Amniotic stem cell (primary cell): ENCODE measurements at places on chromosomes 11 and 22.

DNA sequence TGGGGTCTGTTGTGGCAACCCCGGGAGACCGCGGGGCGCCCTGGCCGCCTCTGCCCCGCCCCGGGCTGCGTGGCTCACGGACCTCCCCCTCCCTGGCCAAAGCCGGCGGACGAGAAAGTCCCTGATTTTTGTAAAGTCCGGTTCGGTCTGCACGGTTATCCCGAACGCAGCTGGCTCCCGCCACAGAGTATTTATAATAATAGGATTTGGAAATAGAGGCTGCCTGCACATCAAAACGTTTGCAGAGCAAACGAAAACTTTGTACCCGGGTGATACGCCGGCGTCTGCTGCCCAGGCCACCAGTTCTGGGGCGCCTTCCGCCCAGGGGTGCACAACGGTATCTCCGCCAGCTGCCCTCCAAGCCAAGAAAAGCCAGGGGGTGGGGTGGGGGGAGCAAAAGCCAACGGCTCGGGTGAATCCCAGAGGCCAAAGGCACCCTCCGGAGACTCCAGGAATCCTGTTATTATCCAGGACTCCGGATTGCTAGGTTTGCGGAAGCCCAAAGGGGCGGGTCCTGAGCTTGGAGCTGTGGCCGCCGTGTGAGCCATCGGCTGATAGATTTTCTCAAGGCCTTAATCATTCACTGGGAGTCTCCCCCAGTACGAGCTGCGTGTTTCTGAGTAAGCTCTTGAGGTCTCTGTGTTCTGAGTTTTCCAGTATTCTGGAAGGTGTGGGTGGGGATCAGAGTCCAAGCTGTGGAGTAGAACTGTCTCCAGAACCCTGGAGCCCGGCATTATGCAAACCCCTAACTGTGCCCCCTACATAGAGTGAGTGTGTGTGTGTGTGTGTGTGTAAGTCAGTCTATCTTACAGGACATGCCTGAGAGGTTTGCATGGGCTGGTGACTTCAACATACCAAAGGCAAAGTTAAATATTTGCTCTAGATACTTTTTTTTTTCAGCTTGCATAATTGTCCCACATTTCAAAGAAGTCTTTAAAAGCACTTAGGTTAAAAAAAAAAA is 673 bp upstream of the SHANK2 start:
- no peak for DNase-seq

GRCh38 chr22:39078329-39078728 is 1.3 kb downstream of the APOBEC3G start:
- DNase-seq = no peak

GRCh38 chr22:50206599-50206998 is 5.8 kb downstream of the SELENOO start:
- no peak for DNase-seq

GRCh38 chr11:43359422-43359818 is 700 bp downstream of the TTC17 start:
- no peak for DNase-seq

DNA sequence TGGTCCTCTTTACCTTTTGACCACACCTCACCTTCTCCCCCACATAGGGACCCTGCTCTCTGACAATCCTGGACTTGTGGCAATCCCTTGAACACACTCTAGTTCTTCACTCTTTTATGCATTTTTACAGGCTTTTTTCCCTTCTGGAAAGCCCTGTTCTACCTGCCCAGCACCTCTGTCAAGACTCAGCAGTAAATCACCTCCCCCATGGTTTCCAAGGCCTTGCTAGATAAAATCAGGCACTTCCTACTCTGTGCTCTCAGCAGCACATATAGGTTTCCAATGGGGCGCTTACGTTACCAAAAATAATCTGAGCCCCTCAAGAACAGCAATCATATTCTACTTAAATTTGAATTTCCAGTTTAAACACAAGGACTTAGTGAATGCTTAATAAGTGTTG is 53.9 kb downstream of the ETS1 start:
- no peak for DNase-seq

DNA sequence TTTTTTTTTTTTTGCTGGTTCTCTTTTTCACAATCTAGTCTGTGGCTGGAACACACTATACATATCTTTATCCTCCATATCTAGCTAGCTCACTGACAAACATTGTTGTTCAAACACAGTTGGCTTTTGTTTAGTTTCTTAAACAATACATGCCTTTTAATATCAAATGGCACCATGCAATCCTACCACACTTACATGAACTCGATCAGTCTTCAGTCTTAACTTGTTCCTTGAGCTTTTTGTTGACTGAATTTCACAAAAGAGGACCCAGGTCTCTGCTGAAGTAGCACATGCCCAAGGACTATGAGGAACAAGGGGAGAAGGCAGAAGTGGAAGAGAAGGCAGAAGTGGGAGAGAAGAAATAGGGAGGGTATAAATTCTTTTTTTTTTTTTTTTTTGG is 25.5 kb downstream of the TMEM123 start:
- no peak for DNase-seq

DNA sequence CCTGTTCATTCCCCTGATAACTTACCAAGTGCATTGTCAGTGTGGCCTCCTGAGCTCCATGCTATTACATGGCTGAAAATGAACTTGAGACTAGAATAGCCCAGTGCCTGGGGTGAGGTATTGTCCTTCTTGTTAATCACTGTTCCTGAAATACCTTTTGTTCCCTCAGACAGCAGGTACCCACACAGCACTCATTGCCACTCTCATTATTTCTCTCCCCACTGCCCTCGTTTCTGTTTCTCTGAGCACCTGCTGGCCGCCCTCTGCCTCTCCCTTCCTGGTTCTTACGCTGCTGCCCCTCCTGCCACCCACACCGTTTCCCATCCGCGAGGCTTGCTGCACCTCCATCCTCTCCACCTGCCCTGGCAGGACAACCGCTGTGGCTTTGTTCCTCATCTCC is 36.9 kb upstream of the RAB1B start:
- DNase-seq = no peak
